ENCODE measurements at places on chromosomes 11 and 22. TPM values are rescaled to one million over a fixed set of nuclear protein-coding genes. Genes with fewer than 3 reads are reported as not detected.

- peaks cover 68% of the 10 kb centered on the region for H3K4me1 ChIP-seq
- peaks cover 31% of the 10 kb centered on the region for H3K27me3 ChIP-seq
- no peak for DNase-seq
- H3K27ac ChIP-seq, result peak overlapping the region; percentile 86
- peak overlapping the region; percentile 95 for H3K4me3 ChIP-seq
These were observed 1.0 kb downstream of the ZBTB16 start for GRCh38 chr11:114060392-114061047.

- H3K36me3 ChIP-seq, result no peaks in the 10 kb centered on the region
- H3K27ac ChIP-seq, result no peak overlapping the region
- no peaks in the 10 kb centered on the region for H3K4me1 ChIP-seq
- DNase-seq, result no peak
- H3K27me3 ChIP-seq, result no peaks in the 10 kb centered on the region
These were observed 4.1 kb downstream of the PRG2 start for GRCh38 chr11:57386178-57386940.

DNA sequence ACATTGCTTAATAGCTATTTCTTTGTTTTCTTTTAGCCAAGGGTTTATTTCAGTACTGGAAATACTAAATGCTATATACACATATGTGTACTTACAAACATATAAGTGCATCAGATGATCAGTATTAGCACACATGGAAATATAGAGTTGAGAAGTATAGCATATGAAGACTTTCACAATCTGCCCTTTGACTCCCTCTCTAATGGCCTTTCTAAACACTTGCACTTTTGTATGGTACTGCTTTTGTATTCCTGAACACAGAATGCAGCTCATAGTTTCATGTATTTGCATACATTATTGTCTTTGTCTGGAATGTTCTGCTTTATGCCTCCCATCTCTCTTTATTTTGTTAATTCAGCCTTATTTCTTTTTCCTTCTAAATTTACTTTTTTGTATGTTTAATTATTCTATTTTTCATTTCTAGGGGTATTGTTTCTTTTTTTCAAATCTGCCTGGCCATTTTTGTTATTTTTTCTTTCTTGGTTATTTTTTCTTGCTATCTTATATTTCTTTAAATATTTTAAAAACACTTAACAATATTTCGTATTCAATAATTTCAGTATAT, 28.8 kb downstream of the ACER3 start:
- H3K27me3 ChIP-seq, result no peaks in the 10 kb centered on the region
- no peak for DNase-seq
- no peak overlapping the region for H3K27ac ChIP-seq
- no peaks in the 10 kb centered on the region for H3K36me3 ChIP-seq
- H3K4me3 ChIP-seq, result no peak overlapping the region
- peaks cover 30% of the 10 kb centered on the region for H3K4me1 ChIP-seq

GRCh38 chr11:13183094-13183825, 94.3 kb upstream of the BMAL1 start:
- no peak overlapping the region for H3K4me3 ChIP-seq
- peaks cover 9% of the 10 kb centered on the region for H3K4me1 ChIP-seq
- no peaks in the 10 kb centered on the region for H3K27me3 ChIP-seq
- H3K36me3 ChIP-seq, result no peaks in the 10 kb centered on the region
- no peak overlapping the region for H3K27ac ChIP-seq
- peak; percentile 28 for DNase-seq

- no peak overlapping the region for H3K4me3 ChIP-seq
- no peaks in the 10 kb centered on the region for H3K36me3 ChIP-seq
- no peaks in the 10 kb centered on the region for H3K27me3 ChIP-seq
- H3K27ac ChIP-seq, result peak overlapping the region; percentile 72
- no peak for DNase-seq
- H3K4me1 ChIP-seq, result peaks cover 60% of the 10 kb centered on the region
These were observed 34.8 kb downstream of the IRAG1 start for GRCh38 chr11:10658621-10659338.

The CFL1 gene
- polyA plus RNA-seq, result 779 TPM

DNA sequence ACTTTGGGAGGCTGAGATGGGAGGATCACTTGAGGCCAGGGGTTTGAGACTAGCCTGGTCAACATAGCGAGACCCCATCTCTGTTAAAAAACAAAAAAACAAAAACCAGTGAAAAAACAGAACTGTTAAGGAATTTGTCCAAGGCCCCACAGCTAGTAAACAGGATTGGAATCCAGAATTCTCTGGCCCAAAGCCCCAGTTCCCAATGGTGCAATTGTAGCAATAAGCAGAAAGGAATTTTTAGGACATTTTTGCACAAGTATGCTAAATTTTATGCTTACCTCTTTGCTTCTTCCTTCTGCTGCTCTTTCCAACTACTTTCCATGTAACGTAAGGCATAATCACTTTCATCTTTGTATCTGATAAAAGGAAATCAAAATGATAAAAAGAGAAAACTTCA, 11.6 kb downstream of the MISFA start:
- H3K27me3 ChIP-seq, result no peaks in the 10 kb centered on the region
- no peak for DNase-seq
- no peaks in the 10 kb centered on the region for H3K4me1 ChIP-seq
- H3K36me3 ChIP-seq, result no peaks in the 10 kb centered on the region
- no peak overlapping the region for H3K27ac ChIP-seq

DNA sequence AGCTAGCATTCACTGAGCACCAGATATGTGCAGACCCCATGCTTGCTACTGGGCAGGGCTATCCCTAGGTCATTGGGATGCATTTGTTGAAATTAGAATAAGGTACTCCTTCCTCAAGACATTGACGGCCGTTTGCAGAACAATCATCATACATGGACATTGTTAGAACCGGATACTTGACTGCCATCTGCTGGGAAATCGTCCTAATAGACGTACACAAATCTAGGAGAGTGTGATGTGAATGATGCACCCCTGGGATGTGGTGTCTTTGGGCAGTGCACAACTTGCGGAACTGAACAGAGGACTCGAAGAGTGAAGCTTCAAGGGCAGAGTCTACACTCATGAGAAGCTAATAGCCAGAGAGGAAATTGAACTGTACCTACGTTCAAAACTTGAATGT, 35.9 kb downstream of the MYO18B start:
- no peak overlapping the region for H3K27ac ChIP-seq
- H3K36me3 ChIP-seq, result no peaks in the 10 kb centered on the region
- peaks cover 25% of the 10 kb centered on the region for H3K27me3 ChIP-seq
- H3K4me3 ChIP-seq, result no peak overlapping the region
- no peaks in the 10 kb centered on the region for H3K4me1 ChIP-seq
- DNase-seq, result peak; percentile 12

DNA sequence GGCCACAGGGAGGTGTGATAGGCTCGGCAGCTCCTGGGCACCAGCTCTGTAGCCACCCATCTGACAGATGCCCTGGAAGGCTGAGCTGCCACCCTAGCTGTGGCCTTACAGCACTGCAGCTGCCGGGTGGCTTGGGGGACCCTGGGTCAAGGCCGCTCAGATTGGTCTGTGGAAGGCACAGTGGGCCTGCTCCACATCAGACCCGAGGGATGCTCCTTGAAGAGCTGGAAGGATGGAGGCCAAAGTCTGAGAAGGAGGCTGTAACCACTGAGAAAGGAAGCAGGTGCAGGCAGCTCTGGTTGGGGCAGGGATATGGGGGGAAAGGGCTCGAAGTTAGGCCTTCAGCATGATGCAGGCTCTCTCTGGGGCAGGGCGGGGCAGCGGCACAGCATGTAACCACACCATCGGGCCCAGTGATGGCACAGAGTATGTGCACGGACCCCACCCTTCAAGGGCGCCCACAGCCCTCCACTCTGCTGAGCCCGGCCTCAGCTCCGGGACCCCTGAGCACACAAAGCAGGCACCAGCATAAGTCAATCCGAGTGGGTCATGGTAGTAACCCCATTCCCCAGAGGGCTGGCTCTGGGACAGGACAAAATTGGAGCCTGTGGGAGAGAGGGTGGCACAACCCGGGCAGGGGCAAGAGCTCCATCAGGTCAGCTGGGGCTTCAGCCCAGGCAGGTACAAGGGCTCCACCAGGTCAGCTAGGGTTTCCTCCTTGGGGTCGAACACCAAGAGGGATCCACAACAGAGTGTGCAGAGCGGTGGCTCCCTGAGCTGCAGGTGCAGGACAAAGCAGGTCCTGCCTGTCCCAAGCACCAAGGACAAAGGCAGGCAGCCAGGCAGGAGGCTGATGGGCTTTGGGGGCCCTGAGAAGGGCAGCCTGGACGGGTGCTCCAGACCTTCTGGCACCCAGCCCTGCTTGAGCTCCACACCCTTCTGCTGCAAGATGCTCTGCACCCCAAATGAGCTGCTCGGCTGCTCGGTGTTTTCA, 1511.1 kb downstream of the BRD1 start:
- no peak for DNase-seq
- H3K36me3 ChIP-seq, result no peaks in the 10 kb centered on the region
- no peak overlapping the region for H3K27ac ChIP-seq
- H3K4me3 ChIP-seq, result no peak overlapping the region
- H3K27me3 ChIP-seq, result no peaks in the 10 kb centered on the region

The MFRP gene
- polyA plus RNA-seq, result not detected

DNA sequence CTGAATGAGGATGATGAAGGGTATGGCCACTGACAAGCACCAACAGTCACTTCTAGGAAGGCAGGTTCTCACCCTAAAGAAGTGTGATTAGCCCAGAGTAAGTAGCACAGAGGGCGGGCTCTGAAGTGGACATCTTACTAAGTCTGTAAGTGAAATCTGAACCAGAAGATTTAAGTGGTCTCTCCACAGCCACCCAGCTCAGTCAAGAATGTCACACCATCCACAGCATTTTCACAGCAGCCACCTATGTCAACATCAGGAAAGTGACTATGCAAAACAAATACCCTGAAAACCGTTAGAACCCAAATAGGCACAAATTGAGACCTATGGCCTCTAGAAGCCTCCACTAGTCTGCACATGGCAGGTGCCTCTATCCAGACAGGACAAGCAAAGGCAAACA, 23.0 kb upstream of the STK33 start:
- no peak for DNase-seq
- no peaks in the 10 kb centered on the region for H3K27me3 ChIP-seq
- no peak overlapping the region for H3K4me3 ChIP-seq
- H3K27ac ChIP-seq, result no peak overlapping the region

DNA sequence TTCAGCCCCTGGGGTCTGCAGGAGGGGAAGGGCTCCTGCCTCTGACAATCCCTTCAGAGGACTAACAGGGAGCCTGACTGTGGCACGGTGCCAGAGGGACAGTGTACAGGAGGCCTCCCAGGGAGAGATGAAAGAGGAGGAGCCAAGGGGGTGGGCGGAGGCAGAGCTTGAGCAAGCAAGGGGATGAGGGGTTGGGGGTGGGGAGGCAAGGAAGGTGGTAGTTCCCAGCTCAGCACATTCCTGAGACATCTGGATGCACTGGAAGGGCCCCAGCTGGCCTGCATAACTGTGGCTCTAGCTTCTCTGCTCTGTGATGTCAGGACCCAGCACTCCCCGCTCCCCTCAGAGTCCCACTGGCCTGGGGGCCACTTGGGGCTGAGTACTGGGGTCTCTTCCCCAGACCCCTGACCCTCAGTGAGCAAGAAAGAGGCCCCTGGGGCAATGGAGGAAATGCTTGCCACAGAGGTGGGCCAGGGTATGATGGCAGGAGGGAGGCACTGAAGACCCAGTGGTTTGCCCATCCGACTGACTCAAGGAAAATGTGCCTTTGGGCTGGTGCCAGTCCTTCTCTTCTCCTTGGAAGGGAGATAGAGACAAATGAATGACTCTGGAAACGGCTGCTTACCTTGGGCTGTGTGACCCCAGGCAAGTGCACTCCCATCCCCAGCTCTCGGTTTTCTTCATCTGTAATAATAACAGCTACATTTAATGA, 13.3 kb downstream of the CREB3L1 start:
- no peak overlapping the region for H3K4me3 ChIP-seq
- no peaks in the 10 kb centered on the region for H3K36me3 ChIP-seq
- H3K27me3 ChIP-seq, result peaks cover 10% of the 10 kb centered on the region
- peak; percentile 91 for DNase-seq
- peak overlapping the region; percentile 81 for H3K27ac ChIP-seq

GRCh38 chr11:46357483-46357936, 10.2 kb downstream of the DGKZ start:
- H3K4me3 ChIP-seq, result no peak overlapping the region
- no peaks in the 10 kb centered on the region for H3K27me3 ChIP-seq
- H3K4me1 ChIP-seq, result peaks cover 92% of the 10 kb centered on the region
- DNase-seq, result no peak

The OR51F1 gene
- not detected for polyA plus RNA-seq

All from left lung (tissue), 14 donors.